ENCODE measurements at places on chromosomes 13 and 19.

DNA sequence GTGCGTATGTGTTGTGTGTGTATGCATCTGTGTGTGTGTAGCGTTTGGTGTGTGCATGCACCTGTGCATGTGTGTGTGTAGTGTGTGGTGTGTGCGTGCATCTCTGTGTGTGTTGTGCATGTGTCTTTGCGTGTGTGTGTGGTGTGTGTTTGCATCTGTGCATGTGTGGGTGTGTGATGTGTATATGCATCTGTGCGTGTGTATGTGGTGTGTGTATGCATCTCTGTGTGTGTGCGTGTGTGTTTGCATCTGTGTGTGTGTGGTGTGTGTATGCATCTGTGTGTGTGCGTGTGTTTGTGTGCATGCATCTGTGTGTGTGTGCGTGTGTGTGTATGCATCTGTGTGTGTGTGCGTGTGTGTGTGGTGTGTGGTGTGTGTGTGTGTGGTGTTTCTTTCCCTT, 20.6 kb downstream of the CELF5 start:
- no peak for DNase-seq

- no peak for DNase-seq
These were observed 5.9 kb downstream of the PKN1 start for GRCh38 chr19:14439014-14439413.

DNA sequence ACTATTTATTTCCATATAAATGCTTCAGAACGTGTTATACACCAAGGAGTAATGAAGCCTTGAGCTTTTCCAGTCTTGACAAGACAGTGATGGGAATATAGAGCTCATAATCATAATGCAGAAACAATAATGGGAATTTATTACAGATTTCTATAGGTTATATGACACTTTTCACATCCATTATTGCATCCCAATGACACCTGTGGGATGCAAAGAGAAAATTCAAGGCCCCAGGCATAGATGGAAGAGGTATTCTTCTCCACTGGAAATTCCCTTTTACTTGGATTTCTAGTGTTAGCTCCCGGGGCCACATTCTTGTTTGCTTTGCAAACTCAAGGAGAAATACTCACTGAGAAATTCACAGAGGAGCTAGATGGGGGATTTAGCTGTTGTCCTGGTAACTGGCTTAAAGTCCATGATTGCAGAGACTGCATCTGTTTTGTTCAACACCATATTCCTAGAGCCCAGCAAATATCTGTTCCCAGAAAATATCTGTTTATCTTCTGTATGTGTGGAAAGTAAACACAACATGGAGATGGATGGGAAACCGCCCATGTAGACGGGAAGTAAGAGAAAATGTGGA, 30.6 kb upstream of the TNFSF11 start:
- no peak for DNase-seq

GRCh38 chr13:82898586-82898985, 983.7 kb downstream of the SLITRK1 start:
- no peak for DNase-seq

DNA sequence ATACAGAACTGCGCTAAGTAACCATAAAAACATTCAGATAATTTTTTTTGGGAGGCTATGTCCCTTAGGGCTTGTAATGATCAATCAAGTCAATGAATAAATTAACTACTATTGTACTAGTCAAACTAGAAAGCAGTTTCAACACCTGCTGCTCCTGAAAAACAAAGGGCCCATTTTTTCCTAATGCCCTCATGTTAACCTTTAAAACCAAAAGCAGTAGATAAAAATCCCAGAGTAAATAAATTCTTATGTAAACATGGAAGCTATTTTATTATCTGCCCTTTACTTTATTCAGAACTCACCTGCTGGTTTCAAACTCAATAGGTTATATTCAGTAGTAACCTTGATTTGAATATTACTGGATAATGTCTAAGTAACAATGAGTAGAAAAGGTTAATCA, 159.5 kb upstream of the STARD13 start:
- DNase-seq, result no peak

GRCh38 chr19:970695-971094, 13.4 kb upstream of the WDR18 start:
- peak; percentile 46 for DNase-seq
